ENCODE measurements at places on chromosomes 3 and 15.

DNA sequence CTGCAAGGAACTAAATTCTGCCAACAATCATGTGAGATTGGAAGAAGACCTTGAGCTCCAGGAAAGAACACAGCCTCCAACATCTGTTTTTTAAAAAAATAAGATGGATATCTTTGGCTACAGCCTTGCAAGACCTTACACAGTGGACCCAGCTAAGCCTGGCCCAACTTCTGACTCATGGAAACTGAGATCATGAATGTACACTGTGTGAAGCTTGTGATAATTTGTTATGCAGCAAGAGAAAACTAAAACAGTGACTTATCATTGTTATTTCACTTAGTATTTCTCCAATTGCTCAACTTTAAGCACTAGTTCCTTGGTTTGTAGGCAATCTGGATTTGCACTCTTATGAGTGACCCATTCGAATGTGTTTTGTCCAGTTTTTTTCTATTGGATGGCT lies 29.3 kb downstream of the SHQ1 start:
- no peak for DNase-seq

- no peak for DNase-seq
These were observed 108.5 kb downstream of the FILIP1L start for GRCh38 chr3:100005665-100006393.

- no peak for DNase-seq
These were observed 284.7 kb upstream of the STT3B start for GRCh38 chr3:31247850-31248562.

DNA sequence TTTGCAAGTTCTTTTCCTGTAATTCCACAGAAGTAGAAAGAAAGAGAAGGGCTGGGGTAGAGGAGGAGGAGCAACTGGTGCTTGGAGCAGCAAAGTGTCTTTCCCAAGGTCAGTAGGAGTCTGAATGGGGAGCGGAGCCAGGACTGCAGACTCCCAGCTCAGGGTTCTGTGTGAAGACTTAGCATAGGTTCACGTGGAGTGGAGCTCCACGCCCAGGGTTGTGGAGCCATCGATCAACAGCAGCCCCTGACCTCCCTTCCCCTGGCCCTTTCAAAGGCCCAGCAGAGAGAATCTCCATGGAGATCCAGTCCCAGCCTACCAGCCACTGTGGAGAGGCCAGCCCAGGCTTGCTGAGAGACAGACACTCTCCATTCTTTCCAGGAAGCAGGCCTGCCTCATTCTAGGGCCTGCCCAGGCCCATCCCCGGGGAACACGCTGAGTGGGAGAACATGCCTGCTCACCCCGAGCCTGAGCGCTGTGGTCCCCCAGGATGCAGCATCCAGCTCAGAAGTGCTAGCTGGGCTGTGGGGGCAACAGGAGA lies 62.1 kb downstream of the CORO2B start:
- DNase-seq = peak; percentile 56

- DNase-seq = no peak
These were observed 27.5 kb downstream of the MASP1 start for GRCh38 chr3:187264021-187264420.

- DNase-seq = no peak
These were observed 19.2 kb downstream of the GNB4 start for GRCh38 chr3:179432021-179432420.

- DNase-seq = no peak
These were observed 225.6 kb downstream of the NFKBIZ start for GRCh38 chr3:102074946-102075345.
